ENCODE measurements at places on chromosomes 4 and X.

DNA sequence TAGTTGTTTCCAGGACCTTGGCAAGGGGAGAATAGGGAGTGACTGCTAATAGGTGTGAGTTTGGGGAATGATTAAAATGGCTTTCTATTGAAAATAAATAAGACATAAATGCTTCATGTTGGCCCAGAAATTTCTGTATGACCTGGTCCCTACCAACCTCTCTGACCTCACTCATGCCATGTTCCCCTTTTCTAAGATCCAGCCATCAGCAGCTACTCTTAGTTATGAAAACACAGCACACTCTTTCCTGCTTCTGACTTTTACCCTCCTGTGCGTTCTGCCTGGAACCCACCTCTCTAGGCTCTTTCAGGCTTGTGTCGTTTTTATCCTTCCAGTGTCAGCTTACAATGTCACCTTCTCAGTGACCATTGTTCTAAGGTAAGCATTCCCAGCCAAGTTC lies 14.8 kb upstream of the CXCL5 start:
- DNase-seq = no peak

GRCh38 chr4:153518001-153518400 lies 51.8 kb downstream of the TMEM131L start:
- no peak for DNase-seq

DNA sequence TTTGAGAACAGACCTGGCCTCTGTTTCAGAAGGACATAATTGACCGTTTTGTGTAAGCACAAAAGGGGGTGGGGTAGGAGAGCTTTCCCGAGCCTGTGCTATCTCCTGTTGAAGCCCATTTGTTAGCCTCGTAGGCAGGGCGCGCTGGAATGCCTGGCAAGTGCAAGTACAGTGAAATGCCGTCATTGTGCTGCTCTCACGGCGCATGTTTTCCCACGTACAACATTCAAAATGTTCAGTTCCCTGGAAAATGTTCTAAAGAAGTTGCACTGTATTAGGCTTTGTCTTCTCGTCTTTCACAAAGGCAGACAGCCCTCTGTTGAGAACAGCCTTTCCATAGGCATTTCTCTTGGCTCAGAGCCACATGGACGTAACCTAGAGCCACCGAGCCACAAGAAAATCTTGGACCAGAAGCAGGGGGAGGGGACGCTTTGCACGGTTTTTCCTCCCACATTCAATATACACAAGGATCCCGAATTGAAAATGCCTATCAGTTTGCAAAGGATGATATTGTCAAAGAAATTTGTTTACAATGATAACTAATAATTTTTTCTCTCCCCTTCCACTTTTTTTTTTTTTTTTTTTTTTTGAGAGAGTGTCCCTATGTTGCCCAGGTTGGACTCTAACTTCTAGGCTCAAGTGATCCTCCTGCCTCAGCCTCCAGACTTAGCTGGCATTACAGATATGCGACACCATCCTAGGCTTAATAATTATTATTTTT lies 54.6 kb upstream of the RAPGEF2 start:
- peak; percentile 32 for DNase-seq

GRCh38 chr4:70713453-70714078 lies 8.2 kb upstream of the RUFY3 start:
- DNase-seq = no peak

GRCh38 chrX:74925225-74926088 lies at the start of gene NEXMIF:
Gene NEXMIF, minus strand, starts transcription at chrX:74925452.
- peak; percentile 8 for DNase-seq

DNA sequence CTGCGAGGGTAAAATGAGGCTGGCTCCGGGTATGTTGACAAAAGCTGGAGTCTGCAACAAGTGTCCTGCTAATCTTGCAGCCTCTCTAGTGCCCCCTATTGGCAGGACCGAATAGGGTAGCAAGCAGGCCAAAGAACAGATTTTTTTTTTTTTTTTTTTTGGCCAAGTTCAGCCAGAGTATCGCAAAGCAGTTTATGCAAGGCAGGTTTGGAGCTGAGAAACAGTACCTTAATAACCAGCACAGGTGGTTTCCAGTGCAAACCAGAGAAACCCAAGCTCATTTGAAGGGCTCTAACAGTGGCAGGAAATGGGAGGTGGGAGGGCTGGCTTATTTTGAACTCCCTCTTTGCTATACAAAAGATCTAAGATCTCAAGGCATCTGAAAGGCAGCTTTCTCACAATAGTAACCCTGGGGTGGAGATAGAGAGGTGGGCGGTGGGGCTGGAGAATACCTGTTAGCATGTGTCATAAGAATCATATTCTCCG lies 38.2 kb upstream of the OCIAD2 start:
- DNase-seq = peak; percentile 66

GRCh38 chrX:5145957-5146356 lies 1082.7 kb downstream of the NLGN4X start:
- DNase-seq = no peak

- no peak for DNase-seq
Observed at GRCh38 chr4:168656946-168657473, 160.2 kb downstream of the PALLD start.

- DNase-seq = no peak
Observed at GRCh38 chrX:101009090-101009489, 39.6 kb downstream of the ARL13A start.

DNA sequence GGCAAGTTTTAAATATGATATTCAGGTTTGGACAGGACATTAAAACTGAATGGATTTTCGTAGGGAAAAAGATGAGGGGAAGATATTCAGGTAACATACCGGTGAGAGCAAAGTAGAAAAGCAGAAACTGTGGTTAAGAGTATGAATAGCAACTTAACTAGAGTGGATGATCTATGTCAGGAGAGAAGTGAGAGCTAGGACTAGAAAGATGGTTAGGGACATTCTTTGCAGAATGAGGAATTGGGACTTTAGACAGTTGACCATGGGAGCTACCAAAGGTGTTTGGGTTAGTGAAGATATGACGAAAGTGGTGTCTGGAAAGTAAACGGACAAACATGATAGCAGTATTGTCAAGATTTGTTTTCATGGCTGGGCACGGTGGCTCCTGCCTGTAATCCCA lies 45.2 kb downstream of the ANXA5 start:
- DNase-seq = no peak

- no peak for DNase-seq
Observed at GRCh38 chr4:20359692-20360091, 108.0 kb downstream of the SLIT2 start.

DNA sequence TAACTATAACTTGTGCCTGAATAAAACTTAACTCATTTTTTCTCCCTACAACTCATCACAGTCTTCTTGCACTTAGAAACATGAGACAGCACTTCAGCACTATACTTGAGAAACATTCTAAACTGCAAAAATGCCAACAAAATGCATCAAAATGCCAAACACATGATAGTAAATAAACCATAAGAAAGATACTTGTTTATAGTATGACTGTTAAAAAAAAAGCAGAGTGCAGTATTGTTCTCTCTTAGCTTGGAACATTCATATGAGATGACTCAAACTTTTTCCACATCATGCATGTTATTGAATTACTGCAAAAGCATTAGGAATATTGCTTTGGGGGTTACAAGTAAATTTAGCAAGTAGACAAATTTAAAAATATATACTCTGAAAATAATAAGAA lies 135.7 kb upstream of the ANXA10 start:
- no peak for DNase-seq

DNA sequence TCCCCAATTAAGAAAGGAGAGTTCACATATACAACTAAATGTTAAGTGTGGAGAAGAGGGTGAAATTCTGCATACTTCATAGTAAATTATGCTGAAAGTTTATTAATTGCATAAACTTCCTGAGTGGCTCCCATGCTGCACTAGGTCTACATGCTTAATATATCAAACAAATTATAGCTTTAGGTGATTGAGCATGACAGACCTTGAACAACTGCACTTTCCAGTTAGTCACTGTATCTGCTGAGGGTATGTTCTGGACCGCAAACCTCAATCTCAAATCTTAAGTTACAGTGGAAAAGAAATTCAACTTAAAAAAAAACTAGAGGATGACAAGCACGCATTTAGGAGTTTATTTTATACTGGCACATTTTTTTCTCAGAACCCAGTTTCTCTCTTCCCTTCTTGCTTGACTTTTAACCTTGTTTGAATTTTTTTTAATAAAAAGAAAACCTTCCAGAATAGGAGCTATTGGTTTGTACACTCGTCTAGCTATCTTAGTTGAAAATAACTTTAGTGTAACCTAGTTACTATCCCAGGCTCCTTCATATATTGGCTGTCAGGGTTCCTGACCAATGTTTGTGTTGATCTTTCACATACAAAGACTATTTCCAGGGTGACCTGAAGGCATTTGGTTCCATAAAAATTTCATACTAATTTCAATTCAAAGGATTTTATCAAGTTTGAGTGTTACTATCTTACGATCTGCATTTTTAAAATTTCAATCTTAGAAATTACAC lies 10.2 kb upstream of the FAM120C start:
- no peak for DNase-seq

- DNase-seq = no peak
Observed at GRCh38 chr4:107791902-107792301, 32.8 kb upstream of the SGMS2 start.

GRCh38 chr4:176448761-176449160 lies 129.0 kb downstream of the SPCS3 start:
- no peak for DNase-seq

DNA sequence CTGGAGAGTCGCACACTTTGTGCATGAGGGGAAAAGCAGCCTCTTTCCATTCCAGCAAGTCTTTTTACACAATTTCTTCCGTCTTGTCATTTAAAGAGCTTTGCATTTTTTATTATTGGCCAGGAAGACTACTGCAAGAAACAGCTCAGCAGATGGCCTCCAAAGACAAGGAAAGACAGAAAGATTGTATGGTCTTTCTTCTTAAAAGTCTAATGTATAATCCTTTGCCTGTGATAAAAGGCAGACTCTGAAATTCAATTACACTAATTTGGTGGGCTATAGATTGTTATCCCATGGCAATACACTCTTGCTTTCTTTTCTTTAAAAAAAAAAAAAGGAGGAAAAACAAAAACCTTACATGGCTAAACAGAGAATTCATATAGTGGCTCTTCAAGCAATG lies 5.9 kb downstream of the CAPN6 start:
- DNase-seq = no peak

- no peak for DNase-seq
Observed at GRCh38 chr4:139085141-139085540, 69.6 kb downstream of the NOCT start.

DNA sequence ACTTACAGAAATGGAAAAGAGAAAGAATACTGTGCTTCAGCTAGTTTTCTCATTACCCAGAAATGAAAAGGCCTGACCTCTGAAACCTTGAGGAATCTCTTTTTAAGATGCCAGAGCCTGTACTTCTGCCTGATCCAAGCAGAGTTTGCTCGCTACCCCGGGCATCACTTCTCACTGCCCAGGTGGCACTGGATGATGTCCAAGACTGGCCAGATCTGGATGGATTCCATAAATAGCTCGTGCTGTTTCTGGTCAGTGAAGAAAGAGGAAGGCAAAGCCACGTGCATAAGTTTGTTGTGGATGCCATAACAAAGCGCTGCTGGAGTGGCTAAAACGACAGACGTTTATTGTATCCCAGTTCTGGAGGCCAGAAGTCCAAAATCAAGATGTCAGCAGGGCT lies 133.5 kb downstream of the TBL1X start:
- no peak for DNase-seq

DNA sequence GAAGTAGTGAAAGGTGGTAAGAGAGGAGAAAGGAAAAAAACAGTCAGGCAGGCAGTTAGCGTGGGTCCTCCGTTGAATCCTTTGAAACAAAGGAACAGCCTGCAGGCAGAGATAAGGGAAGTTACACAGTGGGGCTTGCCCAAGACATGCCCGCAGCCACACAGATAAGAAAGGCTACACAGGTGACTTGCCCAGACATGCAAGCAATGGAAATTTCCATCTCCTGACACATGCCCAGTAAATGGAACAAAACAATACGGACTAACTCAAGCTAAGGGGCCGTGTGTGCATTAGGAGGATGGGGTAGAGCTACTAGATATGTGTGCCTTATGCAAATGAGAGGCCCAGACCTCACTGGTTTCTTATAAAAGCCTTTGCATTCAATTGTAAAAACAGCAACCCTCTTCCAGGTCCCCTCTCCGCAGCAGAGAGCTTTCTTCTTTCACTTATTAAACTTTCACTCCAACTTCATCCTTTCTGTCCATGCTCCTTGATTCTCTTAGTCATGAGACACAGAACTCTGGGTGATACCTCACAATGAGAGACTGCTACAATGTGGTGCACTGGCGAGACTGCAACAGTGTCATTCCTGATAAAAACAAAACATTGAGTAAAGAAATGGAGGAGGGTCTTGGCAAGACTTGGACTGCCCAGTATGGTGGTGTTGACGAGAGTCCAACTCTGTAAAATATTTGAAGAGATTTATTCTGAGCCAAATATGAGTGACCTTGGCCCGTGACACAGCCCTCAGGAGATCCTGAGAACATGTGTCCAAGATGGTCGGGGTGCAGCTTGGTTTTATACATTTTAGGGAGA lies 997.4 kb upstream of the PRKX start:
- DNase-seq = no peak

GRCh38 chr4:140137671-140138070 lies 16.3 kb downstream of the MAML3 start:
- DNase-seq = no peak

- no peak for DNase-seq
Observed at GRCh38 chrX:111650845-111651244, 30.1 kb upstream of the ALG13 start.

GRCh38 chrX:70033348-70034051 lies 16.2 kb downstream of the AWAT2 start:
- DNase-seq = peak; percentile 75

DNA sequence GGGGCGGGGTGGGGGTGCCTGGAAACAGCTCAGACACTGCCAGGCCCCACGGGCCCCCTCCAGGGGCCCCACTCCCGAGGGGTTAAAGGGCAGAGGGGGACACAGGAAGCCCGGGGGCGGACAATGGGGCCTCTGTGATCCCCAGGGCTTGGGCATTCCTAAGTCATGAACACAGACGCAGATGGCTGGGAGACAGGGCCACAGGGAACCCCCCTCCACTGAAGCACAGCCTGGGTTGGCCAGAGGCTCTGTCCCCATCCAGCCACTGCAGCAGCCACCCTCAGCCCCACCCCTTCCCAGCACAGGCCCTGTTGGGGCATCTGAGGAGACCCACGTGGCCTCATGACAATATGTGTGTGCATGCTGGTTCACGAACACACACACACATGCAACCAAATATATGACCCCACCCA lies 3.9 kb downstream of the L1CAM start:
- DNase-seq = no peak

DNA sequence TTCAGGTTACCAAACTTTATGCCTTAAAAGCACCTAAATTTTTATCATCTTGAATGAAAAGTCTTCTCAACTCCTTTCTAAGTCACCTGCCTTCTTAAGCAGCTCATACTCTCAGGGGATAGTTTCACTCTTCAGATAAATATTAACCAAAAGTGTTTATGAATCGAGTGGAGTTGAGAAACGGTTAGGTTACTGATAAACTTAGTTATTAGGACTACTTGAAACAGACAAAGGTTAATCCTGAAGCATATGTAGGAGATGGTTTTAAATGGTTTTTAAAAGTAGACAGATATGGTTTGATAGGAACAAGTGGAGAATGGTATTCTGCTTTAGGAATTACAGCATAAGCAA lies 32.8 kb downstream of the CLDN22 start:
- DNase-seq = no peak

DNA sequence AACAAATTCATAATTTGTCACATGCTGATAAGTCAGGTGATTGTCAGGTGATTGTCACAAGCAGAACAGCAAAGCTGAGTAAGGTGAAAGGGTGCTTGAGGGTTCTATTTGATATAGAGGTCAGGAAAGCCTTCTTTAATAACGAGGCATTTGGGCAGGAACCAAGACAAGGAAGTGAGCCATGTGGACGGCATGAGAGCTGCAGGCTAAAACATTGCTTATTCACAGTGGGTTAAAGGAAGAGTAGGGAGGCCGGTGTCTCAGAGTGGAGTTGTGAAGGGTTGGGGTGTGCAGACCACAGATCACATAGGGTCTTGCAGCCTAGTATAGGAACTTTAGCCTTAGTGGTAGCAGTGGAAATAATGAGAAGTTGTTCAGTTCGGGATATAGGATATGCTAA lies 31.3 kb upstream of the CYP2U1 start:
- no peak for DNase-seq
